Stimulated activated CD4-positive, alpha-beta T cell treated with anti-CD3 and anti-CD28 coated beads, Interleukin-1b, Interleukin-23, amount 100 ng/mL, for 1 hour (primary cell): ENCODE measurements at places on chromosomes 11 and 22.

- no peak for DNase-seq
Measured at GRCh38 chr11:118619444-118620197, 12.2 kb downstream of the PHLDB1 start.

DNA sequence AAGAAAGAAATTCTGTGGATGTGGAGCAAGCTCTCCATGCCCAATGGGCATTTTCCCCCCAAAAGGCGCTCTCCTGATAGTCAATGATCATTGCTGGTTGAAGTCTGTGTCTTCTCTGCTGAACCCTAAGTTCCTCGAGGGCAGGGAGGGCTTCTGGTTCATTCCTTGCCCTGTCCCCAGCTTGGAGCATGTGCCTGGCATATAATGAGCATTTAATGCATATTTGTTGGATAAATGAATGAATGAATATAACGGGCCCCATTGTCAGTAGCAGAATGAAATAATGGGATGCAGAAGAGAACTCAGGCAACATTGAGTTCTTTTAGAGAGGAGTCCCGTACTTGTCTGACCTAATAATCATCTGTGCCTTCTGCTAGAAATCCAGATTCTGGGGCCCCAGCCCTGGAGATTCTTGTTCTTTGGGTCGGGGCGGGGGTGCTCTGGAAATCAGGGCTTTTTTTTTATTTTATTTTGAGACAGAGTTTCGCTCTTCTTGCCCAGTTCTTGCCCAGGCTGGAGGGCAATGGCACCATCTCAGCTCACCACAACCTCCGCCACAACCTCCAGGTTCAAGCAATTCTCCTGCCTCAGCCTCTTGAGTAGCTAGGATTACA is 64.4 kb downstream of the CD82 start:
- no peak for DNase-seq

DNA sequence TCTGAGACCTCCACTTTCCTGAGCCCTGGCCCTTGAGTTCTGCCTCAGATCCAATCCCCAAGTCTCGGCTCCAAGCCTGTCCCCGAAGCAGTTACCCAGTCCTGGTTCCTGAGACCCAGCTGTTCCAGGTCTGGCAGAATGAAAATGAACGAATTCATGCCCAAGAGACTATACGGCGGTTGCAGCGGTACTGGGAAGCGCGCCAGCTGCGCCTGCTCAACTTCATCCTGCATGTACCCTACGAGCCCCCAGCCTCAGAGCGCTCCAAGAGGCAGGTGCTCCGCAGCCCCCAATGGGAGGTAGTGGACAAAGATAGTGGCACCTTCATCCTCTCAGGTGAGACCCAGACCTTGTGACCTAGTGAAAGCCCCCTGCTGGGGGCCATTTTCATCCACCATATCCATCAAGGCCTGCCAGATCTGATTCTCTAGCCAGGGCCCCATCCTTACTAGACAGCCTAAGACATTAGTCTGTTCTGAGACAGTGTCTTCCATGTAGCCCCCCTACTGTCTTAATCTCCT is 42.7 kb downstream of the DNHD1 start:
- no peak for DNase-seq

GRCh38 chr22:37203354-37204044 is 8.8 kb downstream of the SSTR3 start:
- no peak for DNase-seq

DNA sequence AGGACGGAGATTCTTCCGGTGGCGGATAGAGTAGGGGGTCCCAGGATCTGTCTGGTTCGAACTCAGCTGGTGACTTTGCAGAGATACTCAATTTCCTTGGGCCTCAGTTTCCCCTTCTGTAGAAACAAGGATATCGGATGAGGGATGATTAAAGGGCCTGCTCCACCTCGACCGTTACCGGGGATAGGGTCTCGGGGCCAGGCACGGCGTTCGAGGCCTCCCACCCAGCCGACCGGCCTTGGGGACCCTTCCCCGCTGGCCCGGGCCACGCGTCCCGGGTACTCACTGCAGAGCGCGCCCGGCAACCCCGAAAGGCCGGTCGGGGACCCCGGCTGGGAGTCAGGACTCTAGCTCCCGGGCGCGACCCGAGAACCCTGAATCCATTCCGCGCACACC is 321 bp downstream of the RHBDD3 start:
- DNase-seq = no peak

DNA sequence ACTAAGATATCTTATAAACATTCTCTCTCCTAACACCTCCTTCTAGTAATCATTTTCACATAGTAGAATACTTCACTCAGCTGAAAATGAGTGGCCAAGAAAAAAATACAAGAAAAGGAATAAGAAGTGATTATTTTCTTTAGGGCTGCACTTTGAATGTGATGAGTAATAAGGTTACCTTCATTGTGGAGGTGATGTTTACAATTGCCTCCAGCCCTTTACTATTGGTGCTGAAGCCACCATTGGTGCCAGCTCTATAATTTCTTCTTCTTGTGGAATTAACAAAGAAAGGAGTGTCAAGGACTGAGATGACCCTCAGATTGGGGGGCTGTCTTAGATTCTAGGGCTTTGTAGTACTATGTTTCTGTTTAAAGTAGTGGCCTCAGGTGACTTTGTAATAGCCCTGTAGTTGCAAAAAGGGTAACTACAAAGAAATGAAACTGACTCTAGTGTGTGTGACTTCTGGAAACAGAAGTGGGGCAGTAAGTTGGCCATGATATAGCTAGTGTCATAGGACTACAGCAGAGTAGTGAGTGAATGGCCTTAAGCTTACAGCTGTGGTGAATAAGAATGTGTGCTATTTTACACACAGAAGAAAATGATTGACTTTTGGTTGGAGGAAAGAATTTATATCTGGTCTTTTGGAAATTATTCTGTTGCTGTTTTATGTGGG is 287.2 kb downstream of the TMEM135 start:
- DNase-seq = no peak

- no peak for DNase-seq
Measured at GRCh38 chr22:17486719-17487118, 76.6 kb upstream of the SLC25A18 start.

DNA sequence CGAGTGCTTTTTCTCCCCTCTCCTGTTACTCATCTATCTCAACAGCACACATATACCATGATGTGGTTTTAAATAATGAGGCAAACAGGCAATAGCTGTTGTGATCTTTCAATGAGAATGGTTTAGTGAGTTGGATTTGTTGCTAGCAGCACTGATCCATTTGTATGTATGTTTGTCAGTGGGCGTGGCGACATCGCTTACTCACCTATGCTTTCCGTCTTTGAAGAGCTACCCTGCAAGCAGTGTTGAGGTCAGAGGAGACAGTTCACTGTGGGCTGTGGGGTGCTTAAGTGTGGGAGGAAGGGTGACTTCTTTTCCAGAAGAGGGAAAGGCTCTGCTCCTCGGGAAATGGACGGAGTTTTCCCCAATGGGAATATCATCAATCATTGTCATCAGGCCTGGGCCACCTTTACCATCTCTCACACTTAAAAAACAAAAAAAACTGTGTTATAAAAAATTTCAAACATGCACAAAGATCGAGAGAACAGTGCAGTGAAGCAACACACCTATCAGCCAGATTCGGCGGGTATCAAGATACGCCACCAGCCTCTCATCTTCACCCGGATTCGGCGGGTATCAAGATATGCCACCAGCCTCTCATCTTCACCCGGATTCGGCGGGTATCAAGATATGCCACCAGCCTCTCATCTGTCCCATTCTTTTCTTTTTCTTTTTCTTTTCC is 83.8 kb downstream of the TBC1D22A start:
- DNase-seq = no peak

DNA sequence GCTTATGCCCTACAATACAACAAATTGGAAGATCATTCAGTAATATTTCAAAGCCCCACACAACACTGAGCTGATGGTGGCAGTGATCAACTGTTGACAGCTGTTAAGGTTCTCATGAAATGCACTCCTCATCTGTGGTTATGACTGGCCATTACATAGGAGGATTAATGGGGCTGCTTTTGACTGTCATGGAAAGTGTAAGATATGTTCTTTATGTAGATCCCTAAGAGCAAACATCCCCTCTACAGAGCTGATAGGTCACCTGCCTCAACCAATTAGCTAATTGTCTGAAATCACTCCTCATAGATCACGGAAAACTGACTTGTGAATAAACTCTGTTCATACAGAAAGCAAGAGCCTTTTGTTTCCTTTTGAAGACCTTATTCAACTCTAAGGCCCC is 78.1 kb downstream of the GAB2 start:
- no peak for DNase-seq

DNA sequence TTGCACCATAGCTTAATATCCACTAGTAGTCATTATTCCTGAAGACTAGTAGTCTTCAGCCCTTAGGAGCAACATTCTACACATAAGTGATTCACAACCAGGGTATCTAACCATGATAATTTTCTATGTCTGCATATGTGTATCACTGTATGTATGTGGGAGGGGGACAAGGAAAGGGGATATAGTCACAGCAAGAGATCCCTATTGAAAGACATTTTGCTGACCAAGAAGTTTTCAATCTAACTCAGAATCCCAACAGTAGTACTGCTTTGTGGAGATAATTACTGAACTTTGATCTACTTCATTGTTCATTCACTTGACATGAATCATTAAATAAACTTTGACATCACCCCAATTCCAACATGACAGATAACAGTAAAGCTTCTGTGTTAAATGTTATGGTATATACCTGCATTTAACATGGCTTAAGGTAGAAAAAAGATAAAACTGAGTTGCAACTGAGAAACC is 10.3 kb downstream of the PIK3C2A start:
- DNase-seq = no peak

DNA sequence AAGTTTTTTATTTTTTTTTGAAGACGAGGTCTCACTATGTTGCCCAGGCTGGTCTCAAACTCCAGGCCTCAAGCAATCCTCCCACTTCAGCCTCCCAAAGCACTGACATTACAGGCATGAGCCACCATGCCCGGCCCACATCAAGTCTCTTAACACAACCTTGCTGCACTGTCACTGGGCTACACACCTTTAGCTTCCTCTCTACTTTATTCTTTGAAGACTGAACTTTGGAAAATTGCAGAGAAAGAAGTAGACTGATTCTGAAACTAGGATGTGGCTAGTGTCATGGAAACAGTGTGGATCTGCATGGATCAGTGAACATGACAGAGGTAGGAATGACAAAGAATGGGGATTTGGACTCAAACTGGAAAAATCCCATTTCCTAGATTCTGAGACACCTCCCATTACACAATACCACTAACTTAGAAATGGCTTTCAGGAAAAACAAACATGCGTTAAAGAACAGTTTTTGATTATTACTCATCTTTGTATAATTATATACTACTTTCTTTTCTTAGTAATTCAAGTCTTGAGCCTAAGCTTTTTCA is 99.6 kb upstream of the SPON1 start:
- no peak for DNase-seq

- no peak for DNase-seq
Measured at GRCh38 chr11:15258433-15259165, 143.9 kb downstream of the INSC start.

GRCh38 chr22:22210889-22211833 is 33.4 kb upstream of the VPREB1 start:
- DNase-seq = no peak

GRCh38 chr11:116272181-116272789 is 500.5 kb downstream of the BUD13 start:
- no peak for DNase-seq

- DNase-seq = no peak
Measured at GRCh38 chr11:96021901-96022650, 98.2 kb upstream of the MTMR2 start.

DNA sequence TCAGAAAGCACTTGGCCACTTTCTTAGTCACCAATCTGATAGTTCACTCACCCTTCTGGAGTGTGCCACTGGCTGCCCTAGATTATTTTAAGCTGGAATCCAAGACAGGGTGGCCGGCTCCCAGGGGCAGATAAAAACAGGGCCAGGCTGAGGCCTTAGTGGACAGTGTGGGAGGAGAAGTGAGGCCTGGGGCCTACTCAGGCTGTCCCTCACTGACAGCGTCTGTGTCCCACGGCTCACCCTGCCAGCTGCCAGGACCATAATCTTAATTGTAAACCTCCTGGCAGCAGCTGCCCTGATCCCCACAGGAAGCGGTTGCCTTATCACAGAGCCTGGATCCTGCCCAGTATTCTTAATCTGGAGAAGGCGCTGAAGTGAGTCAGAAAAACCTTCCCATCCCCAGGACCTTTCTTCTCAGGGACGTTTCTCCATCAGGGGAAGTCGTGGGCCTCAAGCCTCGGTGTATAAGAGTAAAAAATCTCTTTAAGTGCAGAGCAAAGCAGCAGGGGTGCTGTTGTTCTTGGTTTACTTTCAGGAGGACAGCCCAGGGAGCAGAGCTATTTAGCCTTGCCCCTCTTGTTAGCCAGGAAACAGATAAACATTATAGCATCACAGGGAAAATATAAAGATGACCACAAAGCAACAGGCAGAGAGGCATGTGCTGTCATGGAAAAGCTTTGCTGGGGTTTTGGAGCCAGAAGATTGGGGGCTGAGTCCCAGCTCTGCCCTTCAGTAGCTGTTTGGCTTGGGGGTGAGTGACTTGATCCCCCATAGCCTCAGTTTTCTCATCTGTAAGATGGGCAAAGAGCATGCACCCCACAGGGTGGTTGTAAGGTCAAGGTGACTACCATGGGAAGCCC is 39.6 kb downstream of the TSPAN18 start:
- DNase-seq = no peak

- no peak for DNase-seq
Measured at GRCh38 chr22:29313126-29313575, 2.3 kb downstream of the RASL10A start.

GRCh38 chr11:47523490-47524225 is 29.3 kb downstream of the CELF1 start:
- DNase-seq = no peak

DNA sequence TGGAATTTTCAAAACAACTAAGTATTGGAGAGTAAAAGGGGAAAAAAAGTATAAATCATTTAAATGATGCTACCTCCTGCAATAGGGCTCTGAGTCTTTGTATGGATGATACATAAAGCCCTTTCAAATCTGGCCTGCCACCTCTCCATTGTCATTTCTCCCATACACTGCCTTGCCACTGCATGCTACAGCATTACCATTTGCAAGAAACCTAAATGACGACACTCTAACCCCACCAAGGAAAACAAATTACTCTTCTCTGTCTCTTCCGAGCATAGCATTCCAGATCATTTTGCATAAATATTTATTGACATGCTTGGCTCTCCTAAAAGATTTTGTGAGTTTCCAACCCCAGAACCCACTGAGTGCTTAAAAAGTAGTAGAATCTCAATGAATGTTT is 34.5 kb upstream of the PRSS23 start:
- DNase-seq = no peak
